ENCODE measurements at places on chromosomes 4 and X.

DNA sequence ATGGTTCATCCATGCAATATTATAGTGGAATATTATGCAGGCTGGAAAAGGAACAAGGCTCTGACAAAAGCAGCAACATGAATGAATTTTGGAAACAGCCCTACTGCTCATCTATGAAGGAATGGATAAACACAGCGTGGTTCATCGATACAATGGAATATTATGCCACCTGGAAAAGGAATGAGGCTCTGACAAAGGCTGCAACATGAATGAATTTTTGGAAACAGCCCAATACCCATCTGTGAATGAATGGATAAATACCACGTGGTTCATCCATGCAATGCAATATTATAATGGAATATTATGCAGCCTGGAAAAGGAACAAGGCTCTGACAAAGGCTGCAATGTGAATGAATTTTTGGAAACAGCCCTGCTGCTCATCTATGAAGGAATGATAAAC lies 160.4 kb downstream of the CRLF2 start:
- no peak for DNase-seq

- no peak for DNase-seq
Measured at GRCh38 chrX:71492231-71493065, 40.5 kb upstream of the OGT start.

- DNase-seq, result no peak
Measured at GRCh38 chr4:71609167-71609566, 174.7 kb downstream of the GC start.

- no peak for DNase-seq
Measured at GRCh38 chr4:83329521-83330110, 5.0 kb downstream of the HPSE start.

- DNase-seq, result no peak
Measured at GRCh38 chr4:153166716-153167501, 37.3 kb upstream of the TRIM2 start.

- DNase-seq, result no peak
Measured at GRCh38 chr4:176319151-176319703, 539 bp upstream of the SPCS3 start.

DNA sequence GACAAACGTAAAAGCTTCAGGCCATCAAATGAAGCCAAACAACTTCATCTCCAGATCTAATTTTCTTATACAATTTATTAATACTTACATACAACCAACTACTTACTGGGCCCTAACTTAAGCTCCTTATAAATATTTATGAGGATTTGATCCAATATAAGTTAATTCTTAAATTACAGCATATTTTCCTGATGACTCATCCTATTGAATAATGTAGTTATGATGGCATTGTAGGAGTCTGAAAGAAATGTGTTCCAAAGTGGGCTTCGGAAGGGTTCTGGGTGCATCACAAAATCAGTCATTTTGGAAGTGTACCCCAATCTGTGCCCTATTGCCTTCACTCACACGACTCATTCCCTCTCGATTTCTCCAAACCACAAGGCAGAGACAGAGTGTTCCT lies 455.1 kb upstream of the CTSO start:
- no peak for DNase-seq

GRCh38 chrX:68930542-68931317 lies 101.9 kb downstream of the EFNB1 start:
- DNase-seq, result no peak

- no peak for DNase-seq
Measured at GRCh38 chrX:136203438-136203837, 47.8 kb downstream of the MAP7D3 start.

- DNase-seq, result peak; percentile 3
Measured at GRCh38 chrX:38282049-38282448, 45.3 kb downstream of the RPGR start.

DNA sequence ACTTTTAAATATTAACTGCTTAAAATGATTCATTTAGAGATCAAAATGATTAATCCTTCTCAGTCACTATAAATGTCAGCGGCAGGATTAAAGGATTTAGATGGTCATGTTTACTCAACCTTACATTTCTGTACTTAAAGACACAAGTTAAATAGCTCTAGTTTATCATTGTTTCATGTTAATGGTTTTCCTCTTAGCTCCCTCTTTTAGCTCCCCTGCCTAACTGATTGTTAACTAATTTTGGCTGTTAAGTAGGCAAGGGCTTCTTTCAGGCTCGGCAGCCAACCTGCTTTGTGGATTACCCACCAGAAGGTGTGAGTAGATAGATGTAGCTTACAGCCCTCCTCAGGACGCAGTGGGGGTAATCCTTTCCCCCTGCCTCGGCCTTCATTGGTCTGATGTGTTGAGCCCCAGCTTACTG lies 96.0 kb downstream of the TENM3 start:
- DNase-seq, result no peak

DNA sequence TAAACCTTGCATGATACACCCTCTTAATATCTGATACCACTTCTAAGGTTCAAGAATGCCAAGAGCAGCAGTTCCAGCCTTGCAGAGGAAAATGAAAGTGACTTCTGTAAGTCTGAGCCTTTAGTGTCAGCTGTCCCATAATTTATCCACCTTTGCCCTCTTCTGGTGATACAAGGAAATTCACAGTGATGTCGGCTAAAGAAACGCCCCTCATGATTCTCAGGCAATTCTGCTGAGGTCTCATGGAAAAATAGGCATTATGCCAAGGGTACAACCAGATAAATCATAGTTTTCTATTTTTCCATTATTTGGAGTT lies 172.2 kb upstream of the CXCL13 start:
- peak; percentile 31 for DNase-seq

GRCh38 chrX:44020693-44021092 lies 47.5 kb upstream of the NDP start:
- DNase-seq, result no peak

GRCh38 chr4:148112231-148112982 lies 329.8 kb downstream of the NR3C2 start:
- DNase-seq, result no peak

Measured in endothelial cell (in vitro differentiated cells).